ENCODE measurements at places on chromosomes 16 and 17.
A peak's percentile ranks its signal among the peaks of the same experiment; 100 is the strongest.

GRCh38 chr16:23663918-23664317 lies 14.8 kb upstream of the PLK1 start:
- no peak for DNase-seq

DNA sequence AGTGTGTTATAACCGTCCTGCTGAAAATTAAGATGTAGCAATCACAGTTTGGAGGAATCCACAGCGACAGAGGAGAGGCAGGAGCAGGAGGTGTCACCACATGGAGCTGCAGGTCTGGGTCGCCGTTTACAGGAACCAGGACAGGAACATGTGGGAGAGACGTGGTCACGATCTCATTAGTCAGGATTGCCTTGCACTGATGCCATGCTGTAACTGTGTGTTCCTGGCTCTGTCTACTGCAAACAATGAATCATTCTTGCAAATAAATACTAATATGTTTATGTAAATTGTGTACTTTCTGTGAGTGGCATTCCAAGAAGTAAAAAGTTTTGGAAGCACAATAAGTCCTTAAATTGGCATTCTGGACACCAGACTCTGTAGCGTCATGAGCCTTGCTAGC lies 271.8 kb downstream of the CPPED1 start:
- no peak for DNase-seq

DNA sequence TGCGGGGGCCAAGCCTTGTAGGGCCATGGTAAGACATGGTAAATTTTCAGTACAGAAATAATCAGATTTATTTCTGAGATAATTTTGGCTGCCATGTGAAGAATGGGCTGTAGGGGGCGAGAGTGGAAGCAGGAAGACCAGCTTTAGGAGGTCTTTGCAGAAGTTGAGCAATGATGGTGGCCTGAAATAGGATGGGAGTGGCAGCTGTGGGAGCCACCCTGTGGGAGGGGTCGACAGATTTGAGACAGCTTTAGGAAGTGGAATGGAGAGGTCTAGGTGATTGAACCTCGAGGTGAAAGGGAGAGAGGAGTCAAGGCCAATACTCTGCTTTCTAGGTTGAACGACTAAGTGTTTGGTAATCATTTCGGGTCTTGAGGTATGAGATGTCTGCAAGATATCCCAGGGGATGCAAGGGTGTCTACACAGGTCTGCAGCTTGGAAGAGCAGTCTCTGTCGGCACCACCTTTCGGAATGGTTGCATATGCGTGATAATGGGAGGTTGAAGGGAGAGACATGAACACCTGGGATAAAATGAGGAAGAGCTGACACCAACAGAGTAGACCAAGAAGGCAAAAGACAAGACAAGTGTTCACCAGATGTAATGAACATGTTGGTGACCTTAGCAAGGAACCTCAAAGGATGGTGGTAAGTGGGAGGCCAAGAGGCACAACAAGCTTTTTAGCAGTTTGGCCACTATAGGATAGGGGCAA lies 4.2 kb upstream of the ATXN7L3 start:
- DNase-seq: peak; percentile 75

DNA sequence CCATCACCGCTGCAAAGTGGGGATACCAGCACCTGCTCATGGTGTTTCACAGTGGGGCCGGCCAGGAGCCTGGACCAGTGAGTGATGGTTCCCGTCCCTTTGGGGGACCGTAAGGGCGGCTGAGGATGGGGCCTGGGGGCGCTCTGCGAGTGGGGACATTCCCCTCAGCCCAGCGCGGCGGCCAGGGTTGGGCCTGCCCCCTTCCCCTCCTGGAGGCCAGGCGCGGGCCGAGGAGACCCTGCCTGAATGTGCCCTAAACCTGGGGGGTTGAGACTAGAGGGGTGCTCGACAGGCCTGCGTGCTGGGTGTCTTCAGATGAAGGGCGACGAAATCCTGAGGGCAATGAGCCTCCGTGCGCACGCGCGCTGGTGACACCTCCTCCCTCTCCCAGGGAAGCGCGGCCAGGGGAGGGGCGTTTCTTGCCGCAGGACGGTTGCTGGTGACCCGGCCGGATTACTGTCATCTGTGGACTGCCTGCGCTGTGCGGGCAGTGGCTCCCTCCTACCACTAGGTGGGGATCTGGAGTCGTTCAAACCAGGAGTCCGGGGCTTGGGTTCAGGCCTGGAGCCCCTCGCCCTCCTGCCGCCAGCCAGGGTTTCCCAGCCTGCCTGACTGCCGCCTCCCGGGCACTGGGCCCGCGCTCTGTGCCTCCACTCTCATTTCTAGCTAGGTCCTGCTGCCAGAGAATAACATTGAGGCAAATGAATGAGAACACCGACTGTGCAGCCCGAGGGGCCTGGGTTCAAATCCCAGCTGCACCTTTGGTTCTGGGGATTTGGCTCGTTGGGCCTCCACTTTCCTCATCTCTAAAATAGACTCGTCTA lies 17.1 kb downstream of the TBX2 start:
- DNase-seq: peak; percentile 86

DNA sequence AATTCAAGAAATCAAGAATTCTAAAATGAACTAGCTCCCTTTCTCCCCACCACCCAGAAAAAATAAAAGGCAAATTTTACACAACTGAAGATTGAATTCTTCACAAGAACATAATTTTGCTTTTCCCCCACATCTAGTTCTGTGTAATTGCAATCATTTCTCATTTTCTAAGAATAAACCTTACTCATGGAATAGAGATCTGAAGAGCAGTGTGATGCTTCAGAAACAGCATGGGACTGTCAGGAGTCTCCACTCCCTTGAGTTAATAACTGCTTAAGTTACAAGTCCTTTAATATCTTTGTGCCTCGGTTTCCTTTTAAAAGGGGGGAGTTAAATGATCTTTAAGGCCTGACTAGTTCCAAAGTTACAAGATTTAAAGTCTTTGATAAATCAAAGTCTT lies 53.7 kb downstream of the CACNG1 start:
- DNase-seq: no peak

GRCh38 chr16:22314661-22315626 lies 17.7 kb downstream of the POLR3E start:
- DNase-seq: no peak

GRCh38 chr16:11156401-11156800 lies 99.6 kb downstream of the SOCS1 start:
- no peak for DNase-seq

DNA sequence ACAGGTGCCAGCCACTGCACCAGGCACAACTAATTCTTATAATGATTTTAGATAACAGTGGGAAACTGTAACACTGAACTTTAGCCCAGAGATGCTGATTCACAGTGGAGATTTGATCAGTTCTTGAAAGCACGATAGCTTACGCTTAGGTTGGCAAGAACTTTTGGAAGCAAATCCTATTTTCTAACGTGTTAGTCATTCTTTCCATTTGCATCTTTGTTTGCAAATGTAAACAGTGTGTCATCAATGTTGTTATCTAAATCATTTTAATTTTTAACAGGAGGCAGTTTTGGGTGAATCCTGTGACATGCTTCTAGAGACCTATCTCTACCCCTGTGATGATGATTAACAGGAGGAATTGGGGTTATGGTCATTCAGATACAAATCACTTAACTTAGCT lies 35.7 kb upstream of the GNA13 start:
- no peak for DNase-seq

GRCh38 chr17:80260791-80261158 lies at the start of gene RNF213:
TSS of gene RNF213 (plus strand) at chr17:80260852. CDS start at chr17:80263682, 2,830 bp downstream.
- peak; percentile 83 for DNase-seq

GRCh38 chr16:27922433-27922832 lies 141.1 kb downstream of the GSG1L start:
- no peak for DNase-seq

DNA sequence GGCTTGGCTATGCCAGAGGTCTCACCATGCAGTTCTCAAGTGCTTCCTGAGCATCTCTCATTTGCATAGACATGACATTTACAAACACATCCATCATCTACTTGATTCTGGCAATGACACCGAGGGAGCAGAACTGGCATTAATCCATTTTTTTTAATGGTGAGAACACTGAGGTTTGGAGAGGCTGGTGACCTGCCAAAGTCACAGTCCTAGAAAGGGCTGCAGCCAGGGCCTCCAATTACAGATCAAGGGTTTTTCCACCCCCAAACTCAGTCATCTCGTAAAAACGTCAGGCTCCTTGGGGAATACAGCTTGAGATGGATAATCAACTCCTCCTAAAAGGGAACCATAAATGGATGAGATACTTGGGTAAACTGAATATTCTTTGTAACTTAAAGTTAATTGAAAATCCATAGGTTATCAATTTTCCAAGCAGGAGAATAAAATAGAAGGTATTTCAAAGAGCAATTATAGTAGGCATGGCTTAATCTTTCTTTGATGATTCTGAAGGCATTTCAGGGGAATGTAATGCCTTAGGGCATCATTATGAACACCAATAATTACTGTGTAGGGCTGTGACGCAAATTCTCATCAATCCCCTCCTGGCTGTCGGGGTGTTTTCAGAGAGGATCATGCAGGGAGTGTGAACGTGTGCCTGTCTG lies 9.4 kb upstream of the MEOX1 start:
- DNase-seq: no peak

DNA sequence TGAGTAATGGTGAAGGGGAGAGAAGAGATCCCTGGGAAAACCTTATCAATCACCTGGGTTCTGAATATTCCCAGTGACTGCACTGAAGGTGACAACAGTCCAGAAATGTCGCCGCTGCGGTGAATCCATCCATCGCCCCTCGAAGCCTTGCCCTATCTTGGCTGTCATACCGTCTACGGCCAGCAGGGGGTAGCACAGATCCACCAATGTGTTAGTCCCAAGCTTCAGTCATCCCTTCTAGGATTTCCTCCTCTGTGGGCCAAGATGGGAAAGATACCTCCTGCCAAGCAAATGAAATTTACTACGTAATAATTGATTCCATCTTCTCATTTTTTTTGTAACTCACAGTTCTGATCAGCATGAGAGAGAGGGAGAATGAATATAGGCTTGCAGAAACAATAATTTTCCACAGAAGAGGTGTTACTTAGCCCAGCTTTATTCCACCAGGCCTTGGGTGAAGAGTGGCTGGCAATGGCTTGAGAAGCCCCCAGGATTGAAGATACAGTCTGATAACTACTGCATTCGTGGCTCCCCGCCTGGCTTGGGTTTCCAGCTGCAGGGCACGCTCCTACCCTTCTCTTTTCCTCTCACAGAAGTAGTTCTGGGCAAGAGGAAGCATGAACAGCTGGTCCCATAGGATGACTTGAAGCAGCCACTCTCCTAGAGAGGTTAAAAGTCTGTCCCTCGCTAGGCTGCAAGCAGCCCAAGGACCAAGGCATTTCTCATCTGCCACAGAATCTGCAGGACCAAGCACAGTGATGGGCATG lies 2.6 kb upstream of the FMNL1 start:
- DNase-seq: peak; percentile 99

GRCh38 chr17:7839190-7839875 lies 5.3 kb downstream of the KDM6B start:
- DNase-seq: no peak

- DNase-seq: peak; percentile 64
Measured at GRCh38 chr16:71499775-71500364, 10.7 kb upstream of the ZNF19 start.

DNA sequence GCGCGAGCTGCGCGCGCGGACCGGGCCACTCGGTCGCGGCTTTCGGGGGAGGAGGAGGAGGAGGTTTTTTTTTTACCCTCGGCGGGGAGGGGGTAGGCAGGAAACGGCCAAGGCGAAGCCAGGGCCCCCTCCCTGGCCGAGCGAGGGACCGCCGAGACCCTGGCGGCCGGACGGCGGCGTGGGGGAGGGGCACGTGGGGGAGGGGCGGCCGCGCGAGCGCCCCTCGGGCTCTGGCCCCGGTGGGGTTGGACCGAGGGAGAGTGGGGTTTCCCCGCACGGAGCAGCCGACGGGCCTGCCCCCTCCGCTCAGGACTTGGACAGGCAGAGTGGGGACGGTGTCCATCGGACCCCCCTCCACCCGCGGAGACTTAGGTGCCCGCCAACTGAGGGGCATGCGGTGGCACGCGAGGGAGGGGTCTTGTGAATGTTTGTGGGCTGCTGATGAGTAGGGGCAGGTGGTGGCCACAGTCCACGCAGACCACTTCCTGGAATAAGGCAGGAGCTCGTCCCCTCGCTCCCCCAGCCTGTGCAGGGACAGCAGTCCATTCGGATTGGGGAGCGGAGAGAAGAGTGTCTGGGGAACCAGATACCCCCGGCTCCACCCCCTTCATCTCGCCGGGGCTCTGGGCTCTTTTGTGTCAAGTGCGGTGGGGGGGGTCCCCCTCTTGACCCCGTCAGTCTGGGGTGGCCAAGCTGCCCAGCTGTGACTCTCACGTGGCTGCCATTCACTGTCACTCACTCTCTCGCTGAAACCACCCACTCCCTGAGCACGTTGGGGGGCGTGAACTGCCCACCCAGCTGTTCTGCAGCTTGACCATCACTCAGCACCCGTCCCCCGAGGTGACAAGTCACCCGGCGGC lies 3.0 kb upstream of the CHD3 start:
- DNase-seq: peak; percentile 83

- no peak for DNase-seq
Measured at GRCh38 chr16:48999044-48999443, 282.6 kb downstream of the CBLN1 start.

- DNase-seq: peak; percentile 94
Measured at GRCh38 chr16:679814-680624, at the start of gene STUB1. TSS of gene STUB1 (plus strand) at chr16:680410. CDS start at chr16:680526, 116 bp downstream.

DNA sequence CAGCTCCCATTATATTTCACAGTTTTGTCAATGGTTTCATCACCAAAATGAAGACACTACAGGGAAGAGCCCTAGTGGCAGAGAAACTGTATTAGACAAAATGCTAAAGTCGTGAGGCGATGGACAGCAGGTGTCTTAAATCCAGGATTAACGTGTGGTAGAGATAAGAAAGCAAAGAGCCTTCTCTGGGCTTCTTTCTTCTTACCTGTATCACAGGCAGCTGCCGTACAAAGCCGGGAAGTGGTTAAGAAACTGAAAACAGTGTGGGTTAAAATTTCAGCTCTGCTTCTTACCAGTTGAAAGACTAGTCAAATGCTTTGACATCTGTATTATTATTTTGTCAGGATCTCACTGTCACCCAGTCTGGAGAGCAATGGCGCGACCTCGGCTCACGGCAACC lies 98.2 kb upstream of the NUDT7 start:
- no peak for DNase-seq

DNA sequence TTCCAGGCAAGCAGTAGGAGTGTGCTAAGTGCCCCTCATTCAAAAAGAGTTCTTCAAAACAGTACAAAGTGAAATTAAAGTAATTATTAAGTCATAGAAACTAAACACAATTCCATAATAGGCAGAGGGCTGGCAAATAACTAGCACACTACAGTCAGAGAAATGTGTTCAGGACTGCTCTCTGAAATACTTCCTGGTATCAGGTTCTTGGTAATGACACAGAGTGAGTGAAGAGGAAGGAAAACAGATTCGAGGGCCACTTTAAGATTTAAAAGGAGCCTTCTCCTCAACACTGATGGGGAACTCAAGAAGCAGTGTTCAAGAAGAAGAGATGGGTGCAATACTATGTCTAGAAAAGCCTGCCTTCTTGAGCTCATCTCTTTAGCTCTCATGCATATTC lies 139.2 kb downstream of the TOX3 start:
- DNase-seq: no peak
